Heart right ventricle (tissue), 16 donors: ENCODE measurements at places on chromosomes 4 and X.

- peak overlapping the region; percentile 34 for H3K27ac ChIP-seq
- no peak for DNase-seq
- H3K4me3 ChIP-seq, result no peak overlapping the region
- no peaks in the 10 kb centered on the region for H3K27me3 ChIP-seq
- H3K36me3 ChIP-seq, result no peaks in the 10 kb centered on the region
- H3K4me1 ChIP-seq, result no peaks in the 10 kb centered on the region
Observed at GRCh38 chrX:3522101-3522650, 175.7 kb upstream of the MXRA5 start.

- DNase-seq, result no peak
- H3K27ac ChIP-seq, result no peak overlapping the region
- H3K4me1 ChIP-seq, result no peaks in the 10 kb centered on the region
- H3K36me3 ChIP-seq, result no peaks in the 10 kb centered on the region
Observed at GRCh38 chrX:23136816-23137215, 137.1 kb downstream of the DDX53 start.

- H3K4me1 ChIP-seq, result no peaks in the 10 kb centered on the region
- DNase-seq, result no peak
- no peaks in the 10 kb centered on the region for H3K36me3 ChIP-seq
- H3K27me3 ChIP-seq, result no peaks in the 10 kb centered on the region
Observed at GRCh38 chr4:91734682-91735081, 569.1 kb upstream of the GRID2 start.

DNA sequence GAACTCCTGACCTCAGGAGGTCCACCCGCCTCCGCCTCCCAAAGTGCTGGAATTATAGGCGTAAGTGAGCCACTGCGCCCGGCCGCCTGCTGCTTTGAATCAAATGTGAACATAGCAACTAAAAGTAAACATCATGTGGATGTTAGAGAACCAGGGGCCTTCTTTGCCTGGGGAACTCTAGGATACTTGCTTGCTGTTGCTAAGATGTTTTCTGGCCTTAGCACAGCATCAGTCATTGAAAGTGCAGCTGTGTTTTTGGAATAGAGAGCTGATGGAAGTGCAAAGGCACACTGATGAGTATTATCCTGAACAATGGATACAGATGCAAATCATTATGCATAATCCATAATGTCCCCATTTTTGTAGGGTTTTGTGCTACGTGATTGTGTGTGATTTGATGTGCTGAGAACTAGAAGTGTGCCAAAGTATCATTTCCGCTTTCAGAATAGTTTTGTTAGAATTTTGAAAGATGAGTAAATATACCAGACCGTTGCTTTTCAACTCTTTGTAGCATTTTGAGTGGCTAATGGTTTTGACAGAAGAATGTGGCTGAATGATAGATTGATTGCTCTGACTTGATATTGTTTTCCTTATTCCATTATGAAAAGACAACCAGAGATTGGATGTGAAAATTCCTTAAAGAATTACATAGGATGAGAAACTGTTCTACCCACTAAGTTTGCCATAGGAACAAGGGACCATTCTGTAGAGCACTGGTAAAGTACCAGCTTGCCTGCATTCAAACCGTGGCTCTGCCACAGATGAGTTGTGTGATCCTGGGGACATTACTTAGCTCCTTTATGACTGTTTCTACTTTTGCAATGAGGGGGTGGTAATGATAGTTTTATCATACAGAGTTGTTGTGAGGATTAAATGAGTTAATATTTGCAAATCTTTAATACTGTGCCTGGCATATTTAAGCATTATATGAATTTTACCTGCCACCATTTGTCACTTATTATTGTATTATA is 74.7 kb downstream of the REPS2 start:
- H3K4me1 ChIP-seq, result no peaks in the 10 kb centered on the region
- H3K27me3 ChIP-seq, result no peaks in the 10 kb centered on the region
- DNase-seq, result no peak
- no peak overlapping the region for H3K27ac ChIP-seq
- H3K36me3 ChIP-seq, result no peaks in the 10 kb centered on the region
- H3K4me3 ChIP-seq, result no peak overlapping the region

- no peaks in the 10 kb centered on the region for H3K27me3 ChIP-seq
- no peaks in the 10 kb centered on the region for H3K36me3 ChIP-seq
- peak overlapping the region; percentile 53 for H3K4me3 ChIP-seq
- H3K4me1 ChIP-seq, result peaks cover 49% of the 10 kb centered on the region
- peak overlapping the region; percentile 87 for H3K27ac ChIP-seq
Observed at GRCh38 chrX:40152741-40153344, 55.1 kb upstream of the BCOR start.

DNA sequence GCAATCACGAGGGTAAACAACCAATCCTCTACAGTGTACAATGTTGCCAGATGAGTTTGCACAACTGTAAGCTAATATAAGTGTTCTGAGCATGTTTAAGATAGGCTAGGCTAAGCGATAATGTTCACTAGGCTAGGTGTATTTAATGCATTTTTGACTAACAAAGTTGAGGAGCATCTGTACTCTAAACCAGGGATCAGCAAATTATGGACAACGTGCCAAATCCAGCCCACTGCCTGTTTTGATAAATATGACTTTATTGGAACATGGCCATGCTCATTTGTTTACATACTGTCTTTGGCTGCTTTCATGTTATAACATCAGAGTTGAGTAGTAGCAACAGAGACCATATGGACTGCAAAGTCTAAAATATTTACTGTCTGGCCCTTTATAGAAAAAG is 46.3 kb upstream of the ARHGEF6 start:
- no peaks in the 10 kb centered on the region for H3K27me3 ChIP-seq
- no peaks in the 10 kb centered on the region for H3K4me1 ChIP-seq
- DNase-seq, result no peak
- no peak overlapping the region for H3K4me3 ChIP-seq
- H3K36me3 ChIP-seq, result no peaks in the 10 kb centered on the region

- no peaks in the 10 kb centered on the region for H3K36me3 ChIP-seq
- peaks cover 27% of the 10 kb centered on the region for H3K4me1 ChIP-seq
- peak overlapping the region; percentile 3 for H3K4me3 ChIP-seq
- H3K27me3 ChIP-seq, result no peaks in the 10 kb centered on the region
Observed at GRCh38 chr4:85762529-85762871, 287.6 kb downstream of the ARHGAP24 start.

DNA sequence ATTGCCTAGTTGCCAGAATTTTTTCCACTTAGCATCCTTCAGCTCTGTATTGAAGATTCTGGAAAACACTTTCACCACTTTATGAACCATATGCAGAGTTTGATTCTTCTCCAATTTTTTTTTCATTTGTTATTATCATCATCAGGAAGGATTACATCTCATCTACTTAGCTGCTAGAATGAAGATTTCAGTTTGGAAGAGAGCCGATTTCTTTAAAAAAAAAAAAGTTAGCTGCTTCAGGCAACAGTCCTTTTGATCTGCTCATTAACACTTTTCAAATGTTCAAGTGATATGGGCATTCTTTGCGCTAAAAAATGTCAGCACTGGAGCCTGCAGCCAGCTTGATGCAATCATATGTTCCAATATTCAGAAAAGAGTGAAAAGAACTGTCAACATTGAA is 76.2 kb downstream of the ANTXR2 start:
- no peak for DNase-seq
- no peak overlapping the region for H3K27ac ChIP-seq
- H3K4me3 ChIP-seq, result no peak overlapping the region
- H3K36me3 ChIP-seq, result no peaks in the 10 kb centered on the region

- no peaks in the 10 kb centered on the region for H3K4me1 ChIP-seq
- no peak for DNase-seq
- H3K27ac ChIP-seq, result no peak overlapping the region
- no peaks in the 10 kb centered on the region for H3K27me3 ChIP-seq
- no peaks in the 10 kb centered on the region for H3K36me3 ChIP-seq
Observed at GRCh38 chrX:130974323-130974722, 71.3 kb upstream of the ENOX2 start.

GRCh38 chr4:124641715-124642381 is 70.7 kb downstream of the ANKRD50 start:
- H3K4me1 ChIP-seq, result no peaks in the 10 kb centered on the region
- no peak overlapping the region for H3K27ac ChIP-seq
- no peak for DNase-seq
- no peaks in the 10 kb centered on the region for H3K27me3 ChIP-seq

DNA sequence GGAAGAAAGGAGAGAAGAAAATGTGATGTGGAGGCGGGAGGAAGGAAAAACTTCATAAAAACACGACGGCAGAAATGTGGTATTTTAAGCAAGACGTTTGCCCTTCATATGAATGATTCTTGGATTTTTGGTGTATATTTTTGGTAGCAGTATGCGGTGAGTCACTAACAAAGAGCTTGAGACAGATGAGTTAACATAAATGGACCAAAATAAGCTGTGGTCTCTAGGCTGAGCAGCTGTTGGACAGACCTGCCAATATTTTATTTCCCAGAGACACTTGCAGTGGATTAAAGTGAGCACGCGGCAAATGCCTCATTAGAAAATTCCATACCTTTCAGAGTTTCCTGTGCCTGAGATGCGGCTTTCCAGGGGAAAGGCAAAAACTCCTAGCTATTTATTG is 43.1 kb upstream of the RPS6KA3 start:
- no peak overlapping the region for H3K4me3 ChIP-seq
- no peaks in the 10 kb centered on the region for H3K36me3 ChIP-seq
- H3K4me1 ChIP-seq, result no peaks in the 10 kb centered on the region
- no peak for DNase-seq

- no peaks in the 10 kb centered on the region for H3K27me3 ChIP-seq
- peaks cover 20% of the 10 kb centered on the region for H3K36me3 ChIP-seq
- H3K4me1 ChIP-seq, result no peaks in the 10 kb centered on the region
Observed at GRCh38 chrX:2632533-2633504, 58.3 kb upstream of the CD99 start.

- DNase-seq, result no peak
- H3K27me3 ChIP-seq, result no peaks in the 10 kb centered on the region
- H3K36me3 ChIP-seq, result peaks cover 98% of the 10 kb centered on the region
Observed at GRCh38 chr4:88045021-88045420, 37.6 kb downstream of the PKD2 start.

GRCh38 chrX:104913348-104913747 is 307.1 kb downstream of the TEX13A start:
- H3K27ac ChIP-seq, result no peak overlapping the region
- H3K4me1 ChIP-seq, result no peaks in the 10 kb centered on the region
- H3K27me3 ChIP-seq, result no peaks in the 10 kb centered on the region

DNA sequence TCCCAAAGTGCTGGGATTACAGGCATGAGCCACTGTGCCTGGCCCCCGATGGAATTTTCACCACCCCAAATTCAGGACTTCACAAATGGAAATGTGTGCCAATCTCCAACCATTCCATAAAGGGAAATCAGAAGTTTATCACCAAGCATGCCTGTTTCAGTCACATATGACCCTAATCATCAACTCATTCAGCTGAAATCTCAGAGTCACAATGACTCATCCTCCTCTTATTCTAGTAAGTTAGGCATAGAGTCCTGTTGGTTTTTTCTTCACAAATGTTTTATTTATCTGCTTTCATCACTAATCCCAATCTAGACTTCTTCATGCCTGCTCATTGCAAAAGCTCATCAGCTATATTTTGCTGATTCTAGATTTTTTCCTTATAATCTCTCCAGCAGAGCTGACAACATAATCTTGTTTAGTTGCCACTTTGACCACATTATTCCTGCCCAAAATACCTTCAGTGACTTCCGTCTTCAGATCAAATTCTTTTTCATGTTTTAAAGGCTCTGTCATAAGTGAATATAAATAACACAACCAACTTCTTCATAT is 83.3 kb downstream of the SLC7A11 start:
- H3K4me3 ChIP-seq, result no peak overlapping the region
- DNase-seq, result no peak
- no peaks in the 10 kb centered on the region for H3K27me3 ChIP-seq
- no peak overlapping the region for H3K27ac ChIP-seq

DNA sequence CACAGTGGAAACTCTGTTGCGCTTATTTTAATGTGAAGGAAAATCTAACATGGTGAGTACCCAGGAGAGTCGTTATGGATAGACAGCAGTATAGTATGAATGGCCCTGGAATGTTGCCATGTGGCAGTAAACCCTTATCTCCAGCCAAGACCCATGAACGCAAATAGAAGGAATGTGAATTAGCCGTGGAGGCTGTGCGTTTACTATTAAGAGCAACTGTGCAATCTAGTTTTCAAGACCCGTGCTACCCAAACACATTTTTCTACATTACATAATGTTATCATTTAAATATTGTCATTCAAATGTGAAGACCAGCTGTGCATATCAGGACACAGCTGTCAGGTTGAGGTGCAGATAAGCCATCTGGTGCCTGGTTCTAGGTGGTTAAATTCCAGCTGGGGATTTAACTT is 13.3 kb upstream of the AGA start:
- H3K4me3 ChIP-seq, result no peak overlapping the region
- H3K36me3 ChIP-seq, result no peaks in the 10 kb centered on the region
- no peak overlapping the region for H3K27ac ChIP-seq
- no peaks in the 10 kb centered on the region for H3K27me3 ChIP-seq
- H3K4me1 ChIP-seq, result no peaks in the 10 kb centered on the region

DNA sequence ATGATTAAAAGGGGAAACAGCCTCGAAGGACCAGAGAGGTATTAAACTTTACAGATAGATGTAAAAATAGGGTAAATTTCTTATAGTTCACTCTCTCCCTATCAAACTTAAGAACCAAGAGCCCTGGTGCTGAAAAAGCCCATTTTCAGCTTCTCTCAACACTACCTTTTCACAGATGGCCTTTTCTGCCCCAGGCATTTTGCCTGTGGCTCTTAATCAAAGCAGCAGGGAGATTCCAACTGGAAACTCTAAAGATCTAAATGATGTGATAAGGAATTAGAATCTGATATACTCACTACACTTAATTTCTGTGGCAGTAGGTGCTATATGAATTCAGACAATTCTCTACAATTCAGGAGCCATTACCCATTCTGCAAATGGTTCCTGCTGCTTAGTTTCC is 60.0 kb downstream of the AMMECR1 start:
- no peaks in the 10 kb centered on the region for H3K27me3 ChIP-seq
- no peak overlapping the region for H3K27ac ChIP-seq
- no peak for DNase-seq
- H3K4me3 ChIP-seq, result no peak overlapping the region

GRCh38 chr4:101695176-101695575 is 95.4 kb upstream of the BANK1 start:
- H3K36me3 ChIP-seq, result no peaks in the 10 kb centered on the region
- no peaks in the 10 kb centered on the region for H3K27me3 ChIP-seq
- H3K4me3 ChIP-seq, result no peak overlapping the region

GRCh38 chrX:139826065-139827044 is 106.5 kb downstream of the ATP11C start:
- peaks cover 47% of the 10 kb centered on the region for H3K4me1 ChIP-seq
- no peak overlapping the region for H3K27ac ChIP-seq
- no peak for DNase-seq
- no peak overlapping the region for H3K4me3 ChIP-seq

GRCh38 chr4:108030332-108030731 is 40.6 kb downstream of the HADH start:
- DNase-seq, result no peak
- peaks cover 5% of the 10 kb centered on the region for H3K4me1 ChIP-seq
- no peak overlapping the region for H3K4me3 ChIP-seq
- H3K27ac ChIP-seq, result no peak overlapping the region

- H3K27me3 ChIP-seq, result peaks cover 18% of the 10 kb centered on the region
- peak overlapping the region; percentile 72 for H3K4me3 ChIP-seq
- DNase-seq, result peak; percentile 25
- peak overlapping the region; percentile 62 for H3K27ac ChIP-seq
- no peaks in the 10 kb centered on the region for H3K4me1 ChIP-seq
Observed at GRCh38 chr4:24470666-24471485, 113.5 kb downstream of the DHX15 start.

GRCh38 chr4:16261313-16261878 is 35.1 kb upstream of the TAPT1 start:
- H3K27me3 ChIP-seq, result no peaks in the 10 kb centered on the region
- no peak overlapping the region for H3K27ac ChIP-seq
- peaks cover 5% of the 10 kb centered on the region for H3K36me3 ChIP-seq
- peaks cover 7% of the 10 kb centered on the region for H3K4me1 ChIP-seq
- DNase-seq, result no peak
- H3K4me3 ChIP-seq, result no peak overlapping the region
